ENCODE measurements at places on chromosomes 2 and 18. TPM values are rescaled to one million over a fixed set of nuclear protein-coding genes. Genes with fewer than 3 reads are reported as not detected.

The POTEF gene
- not detected for total RNA-seq

The UGT1A5 gene
- total RNA-seq = 4.6 TPM

The MREG gene
- 6.2 TPM for total RNA-seq

The DRC1 gene
- total RNA-seq = not detected

The PROKR1 gene
- 0.05 TPM for total RNA-seq

The BMP10 gene
- total RNA-seq = 6.1 TPM

The UGT1A9 gene
- total RNA-seq = 95.1 TPM

The STRADB gene
- total RNA-seq = 71.9 TPM

The NEU2 gene
- not detected for total RNA-seq

The SLC23A3 gene
- total RNA-seq = 2.8 TPM

Data from left lobe of liver (tissue), 2 donors.